ENCODE measurements at places on chromosomes 1 and 21.

DNA sequence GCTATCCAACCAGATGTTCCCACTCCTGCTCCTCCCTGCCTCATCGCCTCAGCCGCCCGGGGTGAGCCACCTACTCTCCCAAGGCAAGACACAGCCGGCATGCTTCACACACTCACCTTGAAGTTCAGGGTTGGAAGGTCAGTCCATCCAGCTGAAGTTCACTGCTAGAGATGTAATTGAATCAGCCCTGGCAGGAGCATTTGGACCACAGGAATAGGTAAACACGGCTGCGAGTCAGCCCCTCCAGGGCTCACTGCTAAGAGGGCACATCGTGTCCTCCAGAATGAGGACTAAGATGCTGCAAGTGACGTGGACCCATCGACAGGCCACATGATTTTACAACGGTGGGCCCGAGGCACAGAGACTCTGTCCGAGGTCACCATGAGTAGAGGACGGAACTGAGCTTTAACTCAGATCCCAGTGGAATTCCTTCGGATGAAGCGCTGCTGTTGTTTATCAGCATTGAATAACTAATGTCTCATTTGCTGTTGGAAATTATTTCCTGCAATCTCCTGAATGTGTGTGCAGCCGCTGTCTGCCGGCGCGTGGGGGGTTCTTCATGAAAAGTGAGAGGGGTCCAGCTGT lies 41.9 kb downstream of the RSPH1 start:
- DNase-seq = no peak

GRCh38 chr1:151680391-151680790 lies 36.2 kb downstream of the CELF3 start:
- no peak for DNase-seq

DNA sequence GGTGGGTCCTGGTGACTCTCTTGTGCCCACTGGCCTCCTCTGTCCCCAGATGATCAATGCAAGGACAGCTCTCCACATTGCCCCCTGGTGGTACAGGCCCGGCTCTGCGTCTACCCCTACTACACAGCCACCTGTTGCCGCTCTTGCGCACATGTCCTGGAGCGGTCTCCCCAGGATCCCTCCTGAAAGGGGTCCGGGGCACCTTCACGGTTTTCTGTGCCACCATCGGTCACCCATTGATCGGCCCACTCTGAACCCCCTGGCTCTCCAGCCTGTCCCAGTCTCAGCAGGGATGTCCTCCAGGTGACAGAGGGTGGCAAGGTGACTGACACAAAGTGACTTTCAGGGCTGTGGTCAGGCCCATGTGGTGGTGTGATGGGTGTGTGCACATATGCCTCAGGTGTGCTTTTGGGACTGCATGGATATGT lies 10.8 kb downstream of the ADAMTSL4 start:
- peak; percentile 69 for DNase-seq

DNA sequence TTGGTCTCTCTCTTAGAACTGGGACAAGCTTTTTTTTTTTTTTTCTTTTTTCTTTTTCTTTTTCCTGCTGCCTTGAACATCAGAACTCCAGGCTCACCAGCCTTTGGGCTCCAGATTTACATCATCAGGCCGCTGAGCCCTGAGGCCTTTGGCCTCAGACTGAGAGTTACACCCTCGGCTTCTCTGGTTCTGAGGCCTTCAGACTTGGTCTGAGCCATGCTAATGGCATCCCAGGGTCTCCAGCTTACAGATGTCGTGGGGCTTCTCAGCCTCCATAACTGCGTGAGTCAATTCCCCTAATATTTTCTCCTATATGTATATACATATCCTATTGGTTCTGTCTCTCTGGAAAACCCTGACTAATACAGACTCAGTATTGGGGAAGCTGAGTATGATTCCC lies 36.5 kb upstream of the RC3H1 start:
- no peak for DNase-seq

GRCh38 chr1:9249534-9250410 lies 15.2 kb downstream of the H6PD start:
- DNase-seq = no peak

DNA sequence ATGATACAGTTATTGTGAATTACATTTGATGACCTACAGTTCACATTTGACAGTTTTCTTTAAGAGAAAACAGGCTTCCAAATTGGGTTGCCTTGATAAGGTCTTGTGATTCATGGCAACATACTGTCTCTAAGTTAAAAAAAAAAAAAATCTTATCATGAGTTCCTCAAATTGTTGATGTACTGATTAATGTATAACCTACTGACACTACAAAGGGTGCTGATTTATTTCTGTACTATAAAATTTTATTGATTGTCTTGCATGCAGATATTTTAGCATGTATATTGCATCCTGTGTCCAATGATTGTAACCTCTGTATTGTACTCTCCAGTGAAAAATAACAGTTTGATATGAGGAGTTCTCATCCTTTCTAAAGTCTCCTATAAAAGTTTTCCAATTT lies 197.3 kb upstream of the IVNS1ABP start:
- DNase-seq = no peak

DNA sequence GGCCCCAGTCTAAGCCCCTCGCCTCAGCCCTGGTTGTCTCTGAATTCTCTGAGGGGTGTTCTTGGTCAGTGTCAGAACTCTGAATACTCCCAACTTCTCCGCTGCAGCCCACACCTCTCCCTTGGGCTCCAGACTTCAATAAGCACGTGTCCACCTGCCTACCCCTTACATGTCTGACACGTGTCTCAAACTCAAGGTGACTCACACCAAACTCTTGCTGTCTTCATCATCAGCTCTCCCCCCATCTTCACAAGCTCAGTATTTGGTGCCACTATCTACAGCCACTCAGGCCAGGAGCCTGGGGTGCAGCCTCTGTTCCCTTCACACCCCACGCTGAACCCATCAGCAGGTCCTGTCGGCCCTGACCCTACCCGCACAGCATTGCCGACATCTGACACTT lies 18.8 kb upstream of the UBXN10 start:
- no peak for DNase-seq

DNA sequence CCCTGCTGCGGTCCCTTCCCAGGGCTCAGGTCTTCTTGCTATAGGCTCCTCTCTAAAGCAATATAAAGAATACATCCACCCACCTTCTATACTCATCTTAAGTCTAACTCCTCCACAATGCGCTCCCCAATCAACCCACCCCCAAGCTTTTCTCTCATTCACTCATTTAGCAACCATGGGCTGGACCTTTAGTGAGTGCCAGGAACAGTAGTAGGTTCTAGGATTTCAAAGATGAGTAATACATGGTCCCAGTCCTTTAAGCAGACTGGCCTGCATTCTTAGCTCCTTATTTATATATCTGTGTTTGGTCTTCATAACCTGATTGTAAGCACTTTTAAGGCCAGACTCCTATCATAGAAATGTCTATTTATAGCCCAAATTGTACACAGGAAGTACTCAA lies 5.9 kb downstream of the CAMK1G start:
- no peak for DNase-seq

- DNase-seq = no peak
Measured at GRCh38 chr1:115536279-115536816, 105.4 kb upstream of the VANGL1 start.

- no peak for DNase-seq
Measured at GRCh38 chr1:9440763-9441194, 98.5 kb upstream of the SLC25A33 start.

GRCh38 chr21:36693489-36694030 lies 5.4 kb upstream of the SIM2 start:
- no peak for DNase-seq

- no peak for DNase-seq
Measured at GRCh38 chr1:53737648-53738204, 1.2 kb downstream of the GLIS1 start.

- no peak for DNase-seq
Measured at GRCh38 chr21:31905503-31906451, 33.0 kb downstream of the HUNK start.

GRCh38 chr1:86991549-86992186 lies 77.2 kb downstream of the HS2ST1 start:
- DNase-seq = no peak
